ENCODE measurements at places on chromosomes 16 and 17.

DNA sequence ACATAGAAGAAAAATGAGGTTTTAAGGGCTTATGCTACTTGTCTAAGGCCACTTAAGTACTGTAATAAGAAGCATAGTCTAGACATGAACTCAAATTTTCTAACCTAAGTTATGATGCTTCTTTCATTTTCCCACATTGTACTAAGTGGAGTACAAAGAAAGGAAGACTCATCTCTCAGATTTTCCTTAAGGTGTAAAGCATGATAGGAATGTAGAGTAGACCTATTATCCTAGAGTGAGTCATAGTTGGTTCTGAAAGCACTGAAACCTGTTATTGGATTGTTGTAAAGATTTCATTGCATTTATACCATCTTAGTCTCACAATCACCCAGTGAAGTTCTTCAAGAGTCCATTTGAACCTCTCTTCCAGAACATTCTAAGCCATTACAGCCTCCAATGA lies 343.8 kb downstream of the TOX3 start:
- DNase-seq: no peak

DNA sequence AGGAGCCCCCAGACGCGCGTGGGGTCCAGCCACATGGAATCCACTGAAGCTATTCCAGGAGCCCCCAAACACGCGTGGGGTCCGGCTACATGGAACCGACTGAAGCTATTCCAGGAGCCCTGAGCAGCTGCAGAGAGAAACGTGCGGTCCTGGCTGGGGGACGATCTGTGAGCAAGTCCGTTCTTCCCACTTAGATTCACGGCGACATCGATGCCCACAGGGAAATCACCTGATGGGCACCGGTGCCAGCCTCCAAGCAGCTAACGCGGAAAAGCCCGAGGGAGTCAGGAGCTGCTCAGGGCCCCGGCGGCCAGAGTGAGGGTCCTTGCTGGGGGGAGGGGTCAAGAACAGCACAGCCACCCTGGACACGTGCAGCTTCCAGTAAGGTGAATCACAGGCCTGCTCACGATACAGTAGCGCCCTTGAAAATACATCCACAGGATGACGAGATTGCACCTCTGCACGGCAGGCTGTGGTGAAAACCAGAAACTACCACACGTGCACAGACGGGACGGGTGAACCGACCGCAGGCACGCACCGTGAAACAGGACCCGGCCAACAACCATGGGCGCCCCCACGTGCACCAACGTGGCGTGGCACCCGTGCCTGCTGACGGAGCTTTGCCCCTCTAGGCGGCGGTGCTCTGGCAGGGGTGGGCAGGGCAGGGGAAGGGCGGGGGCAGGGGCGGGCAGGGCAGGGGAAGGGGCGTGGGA lies 77.7 kb upstream of the GNG13 start:
- DNase-seq: no peak

GRCh38 chr17:79082311-79083190 lies 7.9 kb downstream of the ENGASE start:
- DNase-seq: no peak

GRCh38 chr17:9443811-9444210 lies 131.8 kb downstream of the STX8 start:
- DNase-seq: no peak

GRCh38 chr16:89369266-89369895 lies 121.0 kb downstream of the ANKRD11 start:
- DNase-seq: no peak

- no peak for DNase-seq
These were observed 13.4 kb upstream of the CDH5 start for GRCh38 chr16:66353055-66353454.

GRCh38 chr17:50046179-50046578 lies 9.7 kb upstream of the ITGA3 start:
- no peak for DNase-seq

DNA sequence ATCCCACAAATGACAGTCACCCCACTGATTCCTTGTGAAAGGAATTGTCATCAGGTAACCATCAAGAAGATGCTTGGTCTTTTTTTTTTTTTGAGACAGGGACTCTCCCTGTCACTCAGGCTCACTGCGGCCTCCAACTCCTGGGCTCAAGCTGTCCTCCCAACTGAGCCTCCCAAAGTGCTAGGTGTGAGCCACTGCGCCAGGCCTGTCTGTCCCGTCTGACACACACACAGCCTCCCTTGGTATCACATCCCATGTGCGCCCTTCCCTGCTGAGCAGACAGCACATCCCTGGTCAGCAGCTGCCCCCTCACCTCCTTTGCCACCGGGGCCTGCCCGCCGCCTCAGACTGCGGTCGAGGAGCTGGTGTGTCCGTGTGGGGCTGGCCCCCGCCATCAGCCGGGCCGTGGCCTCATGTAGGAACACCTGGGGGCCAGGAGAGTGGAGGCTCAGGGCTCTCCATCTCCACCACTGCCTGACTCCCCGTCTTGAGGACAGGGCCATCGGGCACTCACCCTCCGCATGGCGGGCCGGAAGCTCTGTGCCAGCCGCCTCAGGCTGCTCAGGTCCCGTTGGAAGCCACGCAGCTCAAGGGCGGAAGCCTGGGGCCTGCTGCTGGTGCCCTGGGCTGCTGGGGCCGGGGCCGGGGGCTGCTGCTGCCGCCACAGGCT lies 23.6 kb downstream of the SREBF1 start:
- no peak for DNase-seq

GRCh38 chr17:75266316-75267152 lies 4.5 kb downstream of the MIF4GD start:
- DNase-seq: no peak

- DNase-seq: no peak
These were observed 84.4 kb downstream of the OR1D5 start for GRCh38 chr17:2978991-2979390.

DNA sequence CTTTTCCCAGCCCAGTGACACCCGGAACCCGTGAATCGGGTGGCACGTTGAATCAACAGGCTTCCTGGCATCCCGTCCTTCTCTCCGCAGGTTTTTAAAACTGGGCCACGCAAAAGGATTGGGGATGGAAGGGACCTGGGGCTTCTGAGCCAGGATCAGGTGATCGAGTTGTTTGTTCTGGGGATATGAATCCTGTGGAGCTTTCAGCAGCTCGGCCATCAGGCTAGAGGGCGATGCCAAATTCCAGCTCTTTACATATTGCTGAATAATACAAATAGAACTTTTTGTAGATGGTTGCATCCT lies 473 bp downstream of the SUPT6H start:
- DNase-seq: no peak

DNA sequence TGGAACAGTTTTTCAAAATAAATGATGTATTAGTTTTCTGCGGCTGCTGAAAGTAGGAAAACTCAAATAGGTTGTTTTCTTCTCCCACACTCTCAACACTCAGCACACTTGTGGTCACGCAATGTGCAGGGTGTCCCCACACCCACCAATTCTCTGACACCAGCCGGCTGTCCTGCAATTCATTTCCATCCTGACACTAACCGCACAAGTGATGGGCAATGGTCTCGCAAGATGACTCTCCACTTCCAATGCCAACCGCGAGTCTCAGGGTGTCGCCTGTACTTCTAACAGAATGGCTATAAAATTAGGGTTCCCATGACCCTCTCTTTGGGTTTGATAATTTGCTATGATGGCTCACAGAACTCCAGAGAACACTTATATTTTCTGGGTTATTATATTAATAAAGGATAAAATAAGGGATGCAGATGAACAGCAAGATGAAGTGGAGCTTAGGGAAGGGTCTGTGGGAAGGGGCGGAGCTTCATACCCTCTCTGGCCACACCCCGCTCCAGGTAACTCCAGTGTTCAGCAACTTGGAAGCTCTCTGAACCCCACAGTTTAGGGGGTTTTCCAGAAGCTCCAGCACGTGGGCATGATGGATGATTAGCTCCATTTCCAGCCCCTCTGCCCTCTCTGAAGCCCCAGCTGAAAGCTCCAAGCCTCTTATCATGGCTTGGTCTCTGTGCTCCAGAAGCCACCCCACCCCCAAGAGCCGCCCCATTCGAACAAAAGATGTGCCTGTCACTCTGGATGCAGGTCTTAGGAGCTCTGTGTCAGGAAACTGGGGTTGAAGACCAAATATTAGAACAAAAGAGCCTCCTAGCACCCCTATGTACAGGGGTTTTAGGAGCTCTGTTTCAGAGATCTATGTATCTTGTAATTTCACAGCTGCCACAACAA lies 19.8 kb downstream of the TAF1C start:
- no peak for DNase-seq

DNA sequence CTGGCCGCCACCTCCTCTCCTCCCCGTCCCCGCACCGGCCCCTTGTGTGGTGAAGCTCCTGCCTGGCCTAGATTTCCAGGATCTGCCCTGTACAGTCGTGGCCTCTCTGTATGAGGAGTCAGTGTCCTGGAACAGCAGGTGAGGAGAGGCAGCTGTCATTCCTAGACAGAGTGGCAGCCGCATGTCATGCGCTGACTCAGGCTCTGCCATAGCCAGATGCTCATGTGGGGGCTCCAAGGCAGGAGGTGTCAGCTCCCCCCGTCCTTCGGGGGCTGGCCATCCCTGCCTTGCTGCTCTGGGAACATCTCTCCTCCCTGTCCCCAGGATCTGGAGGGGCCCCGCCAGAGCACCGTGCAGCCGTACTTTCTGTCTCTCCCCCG lies 60.4 kb downstream of the BAIAP2 start:
- no peak for DNase-seq

DNA sequence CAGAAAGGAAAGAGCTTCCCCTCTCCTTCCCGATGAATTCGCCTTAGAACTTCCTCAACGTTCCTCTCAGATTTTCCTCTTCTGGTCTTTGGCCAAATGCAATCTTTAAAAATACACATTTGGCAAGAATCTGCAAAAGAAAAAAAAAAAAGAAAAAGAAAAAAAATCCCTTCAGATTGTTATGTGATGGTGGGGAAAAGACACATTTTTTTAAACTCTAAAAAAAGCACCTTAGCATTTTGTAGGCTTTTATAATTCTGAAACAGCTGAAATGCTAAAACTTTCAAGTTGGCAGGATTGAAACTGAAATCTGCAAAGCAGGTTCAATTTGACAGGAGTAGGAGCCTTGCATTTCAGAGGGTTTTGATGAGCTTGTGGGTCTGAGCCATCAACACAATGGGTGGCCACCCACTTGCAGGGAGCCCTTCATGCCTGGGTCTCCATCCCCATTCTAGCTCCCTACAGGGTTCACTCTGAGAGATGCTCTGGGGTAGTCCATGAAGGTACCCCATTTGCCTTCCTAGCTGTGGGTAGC lies 33.1 kb downstream of the CACNG3 start:
- peak; percentile 43 for DNase-seq

DNA sequence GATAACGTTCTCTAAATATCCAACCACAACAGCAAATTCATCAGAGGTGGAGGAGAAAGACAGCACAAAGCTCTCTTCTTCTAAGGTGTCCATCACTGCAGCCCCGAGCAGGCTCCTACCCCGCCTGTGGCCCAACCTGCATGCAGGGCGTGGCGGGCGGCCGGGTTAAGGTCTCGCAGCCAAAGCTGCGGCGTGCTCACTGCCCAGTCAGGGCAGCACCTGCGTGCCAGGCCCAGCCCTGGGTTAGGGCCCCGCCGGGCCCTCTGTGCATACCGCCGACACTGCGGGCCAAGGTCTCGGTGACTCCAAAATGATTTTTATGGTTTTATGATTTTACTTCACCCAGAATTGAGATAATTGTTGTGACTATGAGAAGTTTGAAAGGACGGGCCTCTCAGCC lies 57.8 kb downstream of the FOXK2 start:
- DNase-seq: no peak

DNA sequence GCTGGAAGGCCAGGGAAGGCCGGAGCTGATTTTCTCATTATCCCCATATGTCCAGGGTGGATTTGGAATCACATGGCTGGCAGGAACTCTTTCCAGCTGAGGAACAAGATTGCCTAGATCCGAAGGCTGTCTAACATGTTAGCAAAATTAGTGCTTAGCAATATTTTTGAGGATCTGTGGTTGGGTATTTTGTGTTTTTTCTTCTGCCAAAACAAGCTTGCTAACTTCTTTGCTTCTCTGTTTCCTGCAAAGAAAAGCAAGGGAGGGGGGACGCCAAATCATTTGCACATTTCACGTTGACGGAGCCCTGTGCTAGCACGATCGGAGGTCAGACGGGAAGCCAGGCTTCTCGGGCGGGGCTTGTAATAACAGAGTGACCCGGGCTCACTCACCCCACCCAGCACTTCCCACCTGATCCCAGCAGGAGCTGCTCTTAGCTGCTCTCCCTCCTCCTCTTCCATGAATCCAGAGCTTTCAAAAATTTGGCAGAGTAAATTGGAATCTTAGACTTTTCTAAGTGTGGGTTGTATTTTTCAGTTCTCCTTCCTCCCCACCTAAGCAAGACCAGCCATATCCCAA lies 33.3 kb upstream of the FOXF1 start:
- no peak for DNase-seq

Measured in vagina (tissue), 2 donors.